ENCODE measurements at places on chromosomes 12 and 14. TPM values are rescaled to one million over a fixed set of nuclear protein-coding genes. Genes with fewer than 3 reads are reported as not detected.
A peak's percentile ranks its signal among the peaks of the same experiment; 100 is the strongest.

CLEC4C gene
- total RNA-seq = not detected

PLD4 gene
- not detected for total RNA-seq

DNA sequence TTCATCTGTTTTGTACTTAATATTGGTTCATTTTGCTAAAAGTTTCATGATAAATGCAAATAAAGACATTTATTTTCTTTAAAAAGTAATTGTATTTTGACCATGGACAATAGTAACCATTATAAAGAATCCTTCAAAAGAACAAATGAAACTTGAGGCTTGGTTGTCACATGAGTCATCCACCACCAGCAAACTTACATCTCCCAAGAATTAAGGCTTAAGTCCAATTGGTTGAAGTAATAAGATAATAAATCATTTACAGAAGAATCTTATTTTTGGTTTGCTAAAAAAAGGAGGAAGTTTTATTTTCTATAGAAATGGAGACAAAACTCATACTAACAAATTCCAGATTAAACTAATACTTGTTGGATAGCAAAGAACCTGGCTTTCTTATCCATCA, 84.8 kb upstream of the KITLG start:
- peak; percentile 15 for DNase-seq

DNA sequence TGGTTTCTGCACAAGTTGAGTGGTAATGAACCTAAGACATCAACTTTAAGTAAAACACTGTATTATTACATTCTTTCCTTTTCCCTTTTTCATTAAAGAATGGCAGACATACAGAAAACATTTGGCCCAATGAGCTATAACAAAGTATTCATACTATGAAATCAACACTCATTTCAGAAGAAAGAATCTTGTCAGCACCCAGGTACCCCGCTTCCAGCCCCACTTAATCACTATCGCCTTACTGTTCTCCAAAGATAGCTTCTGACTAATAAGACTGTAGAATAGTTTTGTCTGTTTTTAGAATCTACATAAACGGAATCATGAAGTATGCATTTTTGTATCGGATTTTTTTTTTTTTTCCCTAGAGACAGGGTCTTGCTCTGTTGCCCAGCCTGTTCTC, 9.5 kb downstream of the CNTN1 start:
- no peak for DNase-seq

P2RX2 gene
- not detected for total RNA-seq

AKAP5 gene
- 1.6 TPM for total RNA-seq

- peak; percentile 95 for DNase-seq
Measured at GRCh38 chr12:115000038-115000437, 316.1 kb upstream of the TBX3 start.

BCL11B gene
- total RNA-seq = 0.02 TPM

VRTN gene
- total RNA-seq = not detected

FBXL14 gene
- 4.7 TPM for total RNA-seq

GRCh38 chr14:68755016-68755353, 37.9 kb downstream of the ZFP36L1 start:
- no peak for DNase-seq

- DNase-seq = no peak
Measured at GRCh38 chr14:54026671-54027070, 70.0 kb upstream of the BMP4 start.

DNA sequence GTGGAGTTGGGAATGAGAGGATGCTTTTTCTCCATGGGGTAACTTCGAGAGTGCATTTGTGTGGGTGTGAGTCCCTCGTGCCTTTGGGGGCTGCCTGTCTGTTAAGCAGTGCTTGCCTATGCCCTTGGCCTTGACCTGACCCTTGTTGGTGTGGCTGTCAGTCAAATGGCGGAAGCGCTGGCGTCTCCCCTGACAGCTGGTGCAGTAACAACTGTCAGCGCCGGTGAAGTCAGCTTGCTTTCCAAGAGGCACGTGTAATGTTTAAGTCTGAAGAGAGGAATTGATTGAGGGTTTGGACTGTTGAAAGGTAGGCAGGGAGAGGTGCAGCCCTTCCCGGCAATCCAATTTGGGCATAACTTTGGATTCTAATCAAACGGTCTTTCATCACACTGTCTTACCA, 211.3 kb downstream of the AACS start:
- no peak for DNase-seq

SIX4 gene
- 7.5 TPM for total RNA-seq

DNA sequence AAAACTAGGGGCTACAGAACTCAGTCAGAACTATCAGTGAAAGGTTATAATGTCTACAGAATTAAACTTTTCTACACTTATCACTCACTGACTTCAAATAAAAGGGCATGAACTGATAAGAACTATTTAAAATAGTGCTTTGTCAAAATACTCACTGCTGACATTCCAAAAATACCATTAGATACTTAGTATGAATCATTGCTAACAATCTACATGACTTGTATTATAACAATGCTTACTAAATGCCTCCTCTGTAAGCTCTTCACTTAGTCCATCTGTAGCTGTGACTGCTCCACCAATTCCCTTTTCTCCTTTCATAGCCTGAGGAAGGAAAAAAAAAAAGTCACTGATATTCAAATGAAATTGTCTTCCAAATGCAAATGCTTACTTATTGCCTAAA, 17.0 kb downstream of the NFYB start:
- DNase-seq = peak; percentile 71

All from A172 (cell line).